ENCODE measurements at places on chromosomes 3 and 15.

- DNase-seq = no peak
These were observed 664 bp upstream of the NR2C2 start for GRCh38 chr3:14946739-14947099.

- no peak for DNase-seq
These were observed 443.8 kb upstream of the TGFBR2 start for GRCh38 chr3:30162579-30162978.

- DNase-seq = no peak
These were observed 100.1 kb upstream of the SMAD3 start for GRCh38 chr15:66965201-66965900.

DNA sequence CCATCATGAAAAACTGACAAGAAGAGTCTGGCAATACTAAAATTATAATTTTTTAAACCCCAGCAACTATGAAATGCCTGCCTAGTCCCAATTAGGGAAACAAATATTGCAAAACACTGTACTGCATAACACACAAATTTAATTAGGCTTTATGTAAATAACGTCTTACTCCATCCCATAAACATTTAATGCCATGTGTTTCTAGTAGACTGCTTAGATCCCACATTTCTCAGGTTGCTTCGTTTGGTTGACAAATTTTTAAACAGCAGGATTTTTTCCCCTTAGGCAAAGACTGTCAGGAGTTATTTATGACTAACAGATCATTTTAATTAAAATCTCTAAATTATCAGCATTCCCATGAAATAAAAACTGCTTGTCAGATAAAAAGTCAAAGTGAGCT lies 29.9 kb downstream of the EIF2AK4 start:
- no peak for DNase-seq

DNA sequence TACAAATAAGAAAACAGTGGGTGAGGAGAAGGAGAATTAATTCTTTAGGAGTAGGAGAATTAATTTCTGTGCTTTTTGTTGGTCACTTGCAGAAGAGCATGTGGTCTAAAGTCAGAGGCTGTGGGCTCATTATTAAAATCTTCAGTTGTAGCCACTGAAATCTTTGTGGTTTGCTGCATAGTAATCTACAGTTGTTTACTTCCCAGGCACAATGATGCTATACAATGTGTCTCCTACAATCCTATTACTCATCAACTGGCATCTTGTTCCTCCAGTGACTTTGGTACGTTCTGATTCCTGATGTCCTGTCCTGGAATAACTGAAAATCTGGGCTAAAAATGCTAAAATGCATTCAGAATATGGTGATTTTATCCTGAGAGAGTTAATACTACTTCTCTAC lies 21.0 kb downstream of the IFT122 start:
- no peak for DNase-seq

DNA sequence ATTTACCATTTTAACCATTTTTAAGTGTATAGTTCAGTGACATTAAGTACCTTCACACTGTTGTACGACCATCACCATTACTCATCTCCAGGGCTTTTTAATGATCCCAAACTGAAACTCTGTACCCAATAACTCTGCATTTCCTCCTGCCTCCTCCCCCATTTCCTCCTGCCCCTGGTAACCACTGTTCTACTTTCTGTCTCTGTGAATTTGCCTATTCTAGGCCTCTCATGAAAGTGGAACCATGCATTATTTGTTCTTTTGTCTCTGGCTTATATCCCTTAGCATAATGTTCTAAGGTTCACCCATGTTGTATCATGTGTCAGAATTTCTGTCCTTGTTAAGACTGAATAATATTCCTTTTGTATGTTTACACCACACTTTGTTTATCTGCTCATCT lies 154.2 kb downstream of the MECOM start:
- DNase-seq = no peak

GRCh38 chr3:120013481-120013880 lies 80.8 kb downstream of the GSK3B start:
- no peak for DNase-seq

- DNase-seq = no peak
These were observed 49.6 kb downstream of the ISL2 start for GRCh38 chr15:76386178-76386577.

GRCh38 chr3:39209329-39209970 lies 17.1 kb upstream of the XIRP1 start:
- no peak for DNase-seq

- DNase-seq = no peak
These were observed 44.4 kb upstream of the OTOL1 start for GRCh38 chr3:161452179-161452578.

- no peak for DNase-seq
These were observed 58.0 kb upstream of the PPARG start for GRCh38 chr3:12230877-12231276.

DNA sequence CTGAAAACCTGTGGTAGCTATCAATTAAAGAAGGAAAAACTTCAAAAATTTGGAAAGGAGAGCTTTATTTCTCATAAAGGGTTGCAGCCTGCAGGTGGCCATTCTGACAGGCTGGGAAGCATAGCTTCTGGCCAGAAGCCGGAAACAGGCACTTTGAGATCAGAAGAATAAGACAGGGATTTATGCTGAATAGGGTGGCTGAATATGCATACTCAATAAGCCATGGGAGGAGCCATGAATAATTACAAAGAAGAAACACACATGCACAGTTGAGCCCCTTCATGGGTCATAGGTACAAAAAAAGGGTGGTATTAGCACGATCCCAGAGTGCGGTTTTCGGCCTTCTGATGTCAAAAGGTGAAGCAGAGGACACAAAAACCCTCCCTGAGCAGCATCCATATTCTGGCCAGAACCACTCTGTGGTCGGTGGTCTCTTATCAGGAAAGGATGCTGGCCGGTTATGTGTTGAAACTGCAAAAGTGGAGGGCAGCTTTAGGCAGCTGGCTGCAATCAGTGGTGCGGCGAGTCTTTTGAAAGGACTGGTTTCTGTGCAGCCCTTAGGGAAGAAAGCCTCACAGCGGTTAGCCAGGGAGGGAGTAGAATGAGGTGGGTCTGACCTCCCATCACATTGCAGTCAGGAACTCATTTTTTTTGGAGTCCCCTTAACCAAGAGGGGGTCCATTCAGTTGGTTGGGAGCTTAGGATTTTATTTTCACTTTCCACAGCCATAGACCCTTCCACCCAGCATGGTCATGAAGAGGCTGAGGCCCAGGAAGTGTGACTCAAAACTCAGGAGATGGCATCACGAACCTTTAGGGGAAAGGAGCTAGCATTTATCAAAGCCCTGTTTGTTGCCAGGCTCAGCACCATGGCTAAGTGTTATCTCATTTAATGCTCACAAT lies 34.7 kb upstream of the CCDC174 start:
- DNase-seq = no peak

DNA sequence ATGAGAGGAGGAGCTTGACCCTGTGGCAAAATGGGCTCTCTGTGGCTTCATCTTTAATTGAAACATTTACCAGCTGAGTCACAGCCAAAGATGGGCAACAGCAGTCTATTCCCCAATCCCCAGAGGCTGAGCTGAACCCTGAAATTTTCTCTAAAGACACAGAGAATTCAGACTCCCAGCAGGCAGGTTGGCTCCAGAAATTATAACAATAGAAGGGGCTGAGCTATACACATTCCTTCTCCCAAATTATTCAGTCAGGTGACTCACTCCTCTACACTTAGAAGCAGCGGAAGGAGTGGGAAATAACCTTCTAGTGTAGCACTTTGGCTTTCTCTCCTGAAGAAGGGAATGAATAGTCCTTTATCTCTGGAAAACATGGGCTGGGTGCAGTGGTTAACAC lies 264.3 kb upstream of the ARHGEF26 start:
- DNase-seq = no peak

- DNase-seq = no peak
These were observed 47.2 kb downstream of the SPTSSB start for GRCh38 chr3:161323926-161324621.

DNA sequence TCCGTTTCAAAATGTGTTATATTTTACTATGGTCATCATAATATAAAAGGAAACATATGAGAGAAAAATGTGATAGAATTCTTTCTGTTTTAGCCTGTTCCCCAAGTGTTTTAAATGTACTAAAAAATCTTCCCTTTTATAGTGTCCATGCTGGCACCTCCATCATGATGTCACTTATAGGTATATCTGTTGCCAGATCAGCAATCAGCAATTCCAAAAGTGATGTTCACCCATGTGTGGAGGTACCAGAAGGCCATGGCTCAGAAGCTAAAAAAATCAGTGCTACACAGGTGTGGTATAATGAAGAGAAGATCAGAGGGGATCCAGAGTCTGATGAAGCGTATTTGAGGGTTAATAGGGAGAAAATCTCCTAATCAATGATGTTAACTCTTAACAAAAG lies 1.1 kb upstream of the GPR15 start:
- no peak for DNase-seq

GRCh38 chr3:54549607-54550220 lies 378.1 kb downstream of the LRTM1 start:
- no peak for DNase-seq

DNA sequence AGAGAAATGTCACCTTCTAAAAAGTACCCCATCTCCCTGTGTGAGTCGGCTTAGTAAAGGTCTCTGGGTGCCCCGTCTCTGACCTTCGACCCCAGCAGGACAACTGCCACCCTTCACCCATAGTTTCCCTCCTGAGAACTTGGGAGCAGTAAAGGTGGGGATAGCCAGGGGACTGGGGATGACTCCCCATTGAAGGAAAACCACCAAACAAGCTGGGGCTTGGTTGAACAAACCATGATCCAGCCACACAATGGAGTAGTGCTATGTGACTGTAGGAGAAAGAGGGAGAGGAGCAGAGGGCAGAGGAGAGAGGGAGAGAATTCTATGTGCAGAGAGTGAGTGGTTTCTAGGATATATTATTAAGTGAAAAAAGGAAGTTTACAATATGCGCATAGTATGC lies 33.7 kb downstream of the IDH3A start:
- no peak for DNase-seq

- DNase-seq = peak; percentile 16
These were observed 371.7 kb upstream of the GBE1 start for GRCh38 chr3:82133070-82133606.

GRCh38 chr3:30034246-30034991 lies 572.0 kb upstream of the TGFBR2 start:
- DNase-seq = no peak

DNA sequence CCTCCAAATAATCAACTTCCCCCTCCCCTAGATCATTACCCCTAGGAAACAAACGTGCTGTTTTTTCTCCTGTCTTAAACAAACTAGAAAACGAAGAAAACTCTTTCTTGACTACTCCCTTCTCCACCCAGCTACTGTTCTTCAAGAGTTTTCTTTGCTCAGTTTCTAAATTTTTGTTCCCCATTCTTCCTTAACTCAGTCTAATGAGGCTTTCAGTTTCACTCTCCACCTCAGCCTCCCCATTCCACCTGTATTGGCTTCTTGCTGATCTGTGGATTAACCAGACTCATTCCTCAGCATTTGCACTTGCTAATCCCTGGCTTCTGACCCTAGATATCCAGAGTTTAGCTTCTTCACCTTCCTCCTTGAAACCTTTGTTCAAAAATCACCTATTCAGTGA lies 26.8 kb downstream of the SERPINI1 start:
- no peak for DNase-seq

GRCh38 chr15:65333148-65333820 lies 28.8 kb downstream of the RNU5B-1 start:
- no peak for DNase-seq

DNA sequence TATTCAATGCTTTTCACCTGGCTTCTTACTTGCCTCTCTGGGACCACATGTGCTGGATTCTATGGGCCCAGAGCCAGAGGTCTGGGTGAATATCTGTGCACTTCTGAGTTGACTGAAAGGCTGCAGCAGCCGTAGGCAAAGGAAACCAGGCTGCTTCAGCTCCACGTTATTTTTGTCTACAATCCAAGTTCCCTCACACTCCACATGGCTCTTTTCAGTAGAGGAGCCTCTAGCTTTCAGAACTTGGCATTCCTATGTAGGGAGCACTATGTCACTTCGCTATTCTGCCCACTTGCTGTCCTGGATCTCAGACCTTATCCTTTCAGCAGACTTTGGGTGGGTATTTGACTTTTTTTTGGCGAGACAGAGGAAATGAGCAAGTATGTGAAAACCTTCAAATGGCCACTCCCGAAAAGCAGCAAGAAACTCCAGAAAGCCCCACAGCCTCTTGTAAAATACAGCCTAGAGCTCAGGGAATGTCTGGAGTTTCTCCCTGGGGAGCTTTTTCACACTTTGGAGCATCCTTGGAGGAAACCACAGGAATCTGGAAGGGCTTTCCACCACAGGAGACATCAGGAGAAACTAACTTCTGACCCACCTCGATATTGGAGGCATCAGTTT lies 80.9 kb downstream of the DUT start:
- no peak for DNase-seq

DNA sequence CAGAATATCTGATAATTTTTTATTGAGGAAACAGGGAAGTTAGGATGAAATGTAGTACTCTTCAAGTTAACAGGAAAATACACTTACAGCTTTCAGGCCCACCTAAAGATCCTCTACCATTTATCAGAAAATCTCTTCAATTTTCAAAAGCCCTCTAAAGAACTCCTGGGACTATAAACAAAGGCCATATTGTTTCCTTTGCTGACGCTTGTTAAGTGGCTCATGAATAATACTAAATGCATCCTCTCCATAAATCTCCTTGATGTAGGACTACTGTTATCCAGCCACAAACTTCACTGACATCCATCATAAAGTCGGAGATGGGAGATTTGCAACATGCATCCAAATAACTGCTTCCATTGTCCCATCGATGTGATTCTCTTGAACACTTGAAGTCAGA lies 326.5 kb downstream of the ZIC1 start:
- DNase-seq = no peak

- no peak for DNase-seq
These were observed 69.0 kb downstream of the LINGO1 start for GRCh38 chr15:77563623-77564156.

GRCh38 chr3:115666920-115667737 lies 43.8 kb downstream of the GAP43 start:
- DNase-seq = no peak

DNA sequence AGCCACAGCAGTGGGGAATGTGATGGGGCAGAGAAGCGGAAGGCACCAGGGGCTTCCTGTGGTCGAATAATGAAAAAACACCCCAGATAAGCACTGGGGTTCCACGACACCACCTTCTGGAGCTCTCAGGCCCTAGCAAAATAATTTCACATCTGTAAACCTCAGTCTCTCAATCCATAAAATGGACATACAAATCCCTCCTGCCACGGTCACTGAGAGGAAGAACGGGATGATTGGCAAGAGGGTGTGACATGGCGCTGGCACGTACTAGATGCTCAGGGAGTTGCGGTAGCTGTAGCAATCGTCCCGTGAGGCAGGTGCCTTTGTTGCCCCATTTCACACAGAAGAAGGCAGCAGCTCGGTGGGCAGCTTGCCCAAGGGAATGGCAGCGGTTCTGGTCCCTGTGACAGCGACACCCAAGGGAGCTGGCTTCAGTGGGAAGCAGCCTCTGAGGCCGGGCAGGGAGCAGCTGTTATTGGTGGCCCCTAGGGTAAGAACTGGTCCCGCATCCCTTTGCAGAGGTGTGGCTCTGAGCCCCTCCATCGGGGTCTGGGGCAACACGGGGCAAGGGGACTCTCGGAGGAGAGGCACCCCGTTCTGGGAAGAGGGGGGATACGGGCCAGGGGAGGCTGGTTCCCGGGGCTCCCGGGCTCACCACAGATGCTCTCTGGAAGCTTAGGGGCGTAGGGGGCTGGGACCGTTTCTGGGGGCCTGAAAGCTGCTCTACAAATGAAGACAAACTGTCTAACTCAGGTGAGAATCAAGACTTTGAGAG lies 114.0 kb upstream of the ALDH1A3 start:
- no peak for DNase-seq
